ENCODE measurements at places on chromosomes 12 and 14. TPM values are rescaled to one million over a fixed set of nuclear protein-coding genes. Genes with fewer than 3 reads are reported as not detected.

The LHX5 gene
- not detected for total RNA-seq

GRCh38 chr14:54766276-54767138 lies 136.1 kb downstream of the GCH1 start:
- no peak for DNase-seq

DNA sequence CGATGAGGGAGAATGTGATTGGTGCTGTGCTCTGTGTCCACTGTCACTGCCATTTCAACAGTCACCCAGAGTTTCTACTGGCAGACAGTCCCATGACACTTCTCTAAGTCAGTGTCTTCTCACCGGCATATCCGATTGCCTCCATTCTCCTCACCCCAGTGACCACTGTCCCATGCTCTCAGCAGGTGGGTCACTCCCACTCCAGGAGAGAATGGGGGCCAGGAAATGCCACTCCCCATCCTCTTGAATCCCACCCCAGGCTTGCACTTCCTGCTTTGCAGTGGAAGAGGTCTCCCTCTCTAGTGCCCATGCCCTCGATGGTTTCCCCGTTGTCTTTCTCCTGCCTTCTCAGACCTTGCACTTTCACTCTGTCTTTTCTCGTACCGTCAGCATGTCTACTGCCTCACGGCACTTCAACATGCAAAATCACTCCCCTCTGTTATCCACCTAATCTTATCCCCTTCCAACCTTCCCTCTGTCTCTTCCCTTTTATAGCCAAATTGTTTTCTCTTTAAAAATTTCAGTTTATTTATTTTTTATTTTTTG lies 2.2 kb upstream of the EP400 start:
- no peak for DNase-seq

- no peak for DNase-seq
Measured at GRCh38 chr14:70955543-70956480, 48.6 kb downstream of the PCNX1 start.

DNA sequence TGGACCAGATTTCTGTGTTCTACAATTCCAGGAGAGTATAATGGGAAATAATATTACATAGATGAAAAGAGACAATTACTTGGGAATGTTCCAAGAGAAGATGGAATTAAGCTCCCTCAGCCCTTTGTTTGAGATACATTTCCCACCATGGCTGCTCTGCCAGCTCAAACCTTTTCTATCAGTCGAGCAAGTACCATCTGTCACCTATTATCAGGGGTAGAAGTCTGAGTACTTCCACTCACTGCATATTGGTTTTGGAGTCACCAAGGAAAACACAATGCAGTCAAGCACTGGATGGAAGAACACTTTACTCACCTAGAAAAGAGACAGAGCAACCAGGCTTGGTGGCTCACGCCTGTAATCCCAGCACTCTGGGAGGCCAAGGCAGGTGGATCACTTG lies 270.4 kb upstream of the FAR2 start:
- no peak for DNase-seq

- DNase-seq: no peak
Measured at GRCh38 chr12:104243971-104244370, 28.4 kb downstream of the TXNRD1 start.

GRCh38 chr12:82655751-82656150 lies 31.0 kb upstream of the TMTC2 start:
- no peak for DNase-seq
